Stimulated activated CD8-positive, alpha-beta memory T cell treated with anti-CD3 and anti-CD28 coated beads, Interleukin-7, amount 100 ng/mL, for 1 hour (primary cell): ENCODE measurements at places on chromosomes 3 and 15.

- no peak for DNase-seq
These were observed 27.1 kb upstream of the SKIL start for GRCh38 chr3:170330366-170330765.

DNA sequence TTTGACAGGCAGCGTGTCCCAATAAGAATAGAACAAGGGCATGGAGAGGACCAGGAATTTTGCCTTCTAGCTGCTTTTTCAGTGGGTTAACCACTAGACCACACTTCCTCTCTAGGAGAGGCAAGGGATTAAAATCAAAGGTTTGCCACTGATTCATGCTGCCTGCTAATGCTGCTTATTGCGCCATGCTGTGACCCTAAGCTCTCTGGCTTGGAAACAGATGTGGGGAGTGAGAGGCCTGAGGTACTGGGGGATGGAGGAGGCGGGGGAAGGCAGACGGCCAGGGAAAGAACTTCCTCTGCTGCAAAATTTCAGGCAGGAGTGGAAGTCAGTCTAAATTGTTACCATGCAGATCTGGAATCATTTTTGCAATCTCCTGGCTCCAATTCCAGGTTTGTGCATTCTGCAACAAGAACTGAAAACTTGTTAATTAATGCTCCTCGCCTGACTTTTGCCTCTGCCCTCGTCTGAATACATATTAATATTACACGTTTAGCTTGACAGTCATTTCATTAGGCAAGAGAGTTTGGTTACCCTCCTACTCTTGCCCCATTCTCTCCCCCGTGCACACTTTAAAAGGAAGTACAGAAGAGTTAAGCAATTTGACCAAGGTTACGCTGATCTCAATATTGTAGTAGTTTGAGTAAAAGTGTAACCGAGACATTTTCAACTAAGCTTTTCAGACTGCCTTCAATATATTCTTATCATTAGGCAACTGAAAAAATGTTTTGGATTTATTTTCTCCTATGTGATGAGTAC is 121.7 kb upstream of the SPRED1 start:
- no peak for DNase-seq

GRCh38 chr3:192570315-192570714 is 157.0 kb downstream of the FGF12 start:
- no peak for DNase-seq

DNA sequence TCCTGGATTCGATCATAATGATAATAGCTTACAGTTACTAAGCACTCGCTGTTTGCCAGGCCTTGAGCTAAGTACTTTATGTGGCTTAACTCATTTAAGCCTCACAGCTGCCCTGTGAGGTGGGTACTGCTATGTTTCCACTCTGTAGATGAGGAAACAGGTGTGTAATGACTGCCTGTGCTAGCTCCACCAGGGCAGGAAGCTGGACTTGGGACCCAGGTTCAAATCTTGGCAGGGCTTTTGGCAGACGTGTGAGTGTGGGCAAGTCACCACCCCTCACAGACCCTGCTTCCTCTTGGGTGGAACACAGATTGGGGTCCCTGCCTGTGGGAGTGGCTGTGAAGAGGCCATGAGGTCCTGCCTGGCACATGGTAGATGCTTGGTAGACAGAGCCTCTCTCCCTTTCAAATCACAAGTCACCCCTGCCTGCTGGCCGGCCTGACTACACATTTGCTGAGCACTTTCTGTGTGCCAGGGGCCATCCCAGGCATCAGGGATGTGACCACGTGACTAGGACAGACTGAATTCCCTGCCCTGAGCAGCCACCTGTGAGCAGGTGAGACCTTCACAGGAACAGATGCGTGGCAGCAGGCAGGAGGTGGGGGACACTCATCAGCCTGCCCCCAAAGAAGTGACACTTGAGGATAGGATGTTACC is 3.7 kb downstream of the EFCC1 start:
- DNase-seq: no peak

- DNase-seq: no peak
These were observed 90.7 kb downstream of the ATP8B4 start for GRCh38 chr15:50028326-50028725.

- peak; percentile 8 for DNase-seq
These were observed 788 bp upstream of the DLG1 start for GRCh38 chr3:197298945-197299854.

DNA sequence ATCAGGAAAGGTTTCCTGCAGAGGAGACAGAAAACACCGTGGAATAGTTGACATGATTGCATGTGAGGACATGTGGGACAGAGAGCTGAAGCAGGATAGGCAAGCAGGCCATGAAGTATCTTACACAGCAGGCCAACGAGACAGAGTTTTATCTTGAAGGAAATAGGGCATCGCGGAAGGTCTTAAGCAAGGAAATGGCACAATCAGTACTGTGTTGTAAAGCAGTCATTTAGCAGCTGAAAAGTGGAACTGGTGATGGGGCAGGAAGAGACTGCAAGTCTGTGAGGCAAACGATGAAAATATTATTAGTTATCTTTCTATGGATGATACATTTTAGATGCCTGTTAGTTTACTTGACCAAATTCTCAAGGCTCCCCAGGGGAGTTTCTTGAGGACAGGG is 535.1 kb downstream of the SOX2 start:
- no peak for DNase-seq

DNA sequence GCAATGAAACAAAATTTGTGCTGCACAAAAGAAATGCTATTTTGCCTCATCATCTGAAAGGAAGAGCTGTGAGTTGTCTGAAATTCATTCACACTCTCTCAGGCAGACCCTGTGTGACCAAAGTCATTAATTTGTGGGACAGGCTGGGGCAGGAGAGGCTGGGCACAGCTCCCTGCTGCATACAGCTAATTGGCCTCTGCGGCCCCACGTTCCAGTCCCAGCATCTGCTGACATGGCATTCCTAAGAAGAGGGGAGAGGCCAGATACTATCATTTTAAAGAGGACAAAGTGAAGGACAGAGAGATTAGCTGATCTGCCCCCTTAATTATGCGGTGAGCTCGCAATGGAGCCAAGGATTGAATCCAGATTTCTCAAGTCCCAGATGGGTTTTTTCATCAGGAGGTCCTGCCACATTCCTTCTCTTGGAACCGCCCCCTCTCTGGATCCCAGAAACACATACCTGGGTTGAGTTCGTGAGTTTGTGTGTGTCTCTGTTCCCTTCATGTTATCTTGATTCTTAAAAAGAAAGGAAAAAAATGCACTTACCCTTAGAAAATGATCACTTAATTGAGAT is 25.1 kb downstream of the POLR2M start:
- no peak for DNase-seq

GRCh38 chr3:115369021-115369420 is 221.9 kb upstream of the ZBTB20 start:
- DNase-seq: no peak

DNA sequence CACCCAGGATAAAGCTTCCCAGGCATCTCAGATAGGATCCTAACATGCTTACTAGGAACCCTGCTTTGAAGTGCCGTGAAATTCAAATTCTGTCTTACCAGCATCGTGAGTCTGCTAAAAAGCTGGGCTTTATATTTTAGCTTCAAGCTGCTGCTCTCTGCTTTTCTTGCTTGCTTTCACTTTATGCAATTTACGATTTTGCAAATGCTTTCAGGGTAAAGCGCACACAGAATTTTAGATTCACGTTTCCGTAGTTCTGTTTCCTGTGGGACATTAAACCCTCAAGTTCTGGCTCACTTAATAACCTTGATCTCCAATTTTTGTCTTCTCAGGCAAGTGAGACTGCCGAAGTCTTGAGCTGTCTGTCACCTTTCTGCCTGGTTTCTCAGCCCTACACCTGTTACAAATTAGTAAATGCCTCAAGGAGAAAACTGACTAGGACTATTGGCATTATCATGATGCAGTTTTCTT is 170.5 kb upstream of the TGFBR2 start:
- DNase-seq: no peak

DNA sequence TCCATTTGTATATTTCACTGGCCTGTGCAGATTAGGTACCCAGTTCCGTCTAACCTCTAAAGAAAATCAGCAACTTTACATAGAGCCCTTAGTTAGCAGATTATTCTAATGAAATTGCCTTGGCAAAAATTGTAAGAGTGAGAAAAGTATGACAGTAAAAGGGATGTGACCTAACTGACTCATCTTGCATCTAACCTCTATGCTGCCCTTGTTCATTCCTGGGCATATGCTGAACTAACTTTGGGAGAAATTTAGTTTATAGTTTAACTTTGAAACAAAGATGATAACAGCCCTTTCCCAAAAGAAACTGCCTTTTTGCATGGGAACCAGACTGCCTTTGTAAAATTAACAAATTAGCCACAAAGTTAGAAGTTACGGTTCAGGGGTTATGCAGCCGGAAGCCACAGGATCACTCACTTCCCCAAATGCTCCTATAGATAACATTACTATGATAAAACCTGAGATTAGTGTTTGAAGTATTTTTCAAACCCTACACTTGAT is 839.8 kb upstream of the ALCAM start:
- no peak for DNase-seq

GRCh38 chr15:100189319-100189718 is 152.5 kb downstream of the ADAMTS17 start:
- no peak for DNase-seq

DNA sequence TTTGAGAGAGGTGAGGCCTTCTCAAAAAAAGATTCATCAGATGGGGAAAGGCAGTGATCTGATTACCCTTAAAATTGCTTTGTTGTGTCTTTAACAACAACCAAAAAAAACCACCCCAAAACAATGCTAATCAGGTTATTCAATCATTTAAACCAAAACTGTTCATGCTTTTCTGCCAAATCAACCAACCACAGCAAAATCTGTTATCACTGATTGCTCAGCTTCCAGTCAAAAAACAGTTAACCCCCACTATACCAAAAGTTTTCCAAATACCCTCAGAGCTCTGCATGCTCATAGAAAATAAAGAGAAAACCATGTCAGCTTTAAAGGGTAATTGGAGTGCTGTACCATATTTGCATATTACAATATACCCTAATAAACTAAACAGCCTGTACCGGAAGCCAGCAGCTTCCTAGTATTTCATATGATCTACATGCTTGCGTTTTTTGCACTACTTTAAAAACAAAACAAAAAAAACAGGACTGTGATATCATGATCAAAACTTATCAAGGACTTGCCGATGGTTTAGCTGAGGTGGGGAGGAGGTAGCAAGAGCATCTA is 22.8 kb downstream of the SATB1 start:
- no peak for DNase-seq

DNA sequence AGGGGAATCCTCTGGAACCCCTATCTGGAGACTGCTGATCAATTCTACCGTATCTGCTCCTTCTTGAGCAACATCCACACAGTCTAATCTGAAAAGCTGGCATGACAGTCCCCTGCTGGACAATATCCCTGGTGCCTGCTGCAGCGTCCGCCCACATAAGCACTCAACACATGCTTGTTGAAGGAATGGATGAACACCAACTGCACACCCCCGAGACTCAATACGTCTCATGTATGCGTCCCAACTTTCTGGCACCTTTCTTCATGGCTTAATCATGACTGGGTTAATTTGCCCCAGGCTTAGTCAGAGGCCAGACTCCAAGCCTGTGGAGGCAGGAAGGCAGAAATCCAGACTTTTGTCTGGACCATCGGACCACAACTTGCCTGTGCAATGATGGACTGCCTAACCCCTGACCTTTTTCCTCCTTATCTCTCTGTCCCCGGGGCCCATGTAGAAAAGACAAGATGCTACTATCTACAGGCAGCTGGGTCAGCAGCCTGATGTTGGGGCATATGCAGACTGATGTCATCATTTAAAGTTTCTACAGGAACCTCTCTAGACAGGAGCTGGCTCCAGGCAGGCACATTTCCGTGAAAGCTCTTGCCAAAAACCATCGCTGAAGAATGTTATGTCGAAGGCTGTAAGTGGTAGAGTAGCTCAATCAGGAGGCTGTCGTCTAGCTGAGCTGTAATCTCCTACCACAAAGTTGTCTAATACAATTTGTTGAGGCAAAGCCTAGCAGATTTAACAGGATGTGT is 114.1 kb upstream of the TPM1 start:
- DNase-seq: no peak

GRCh38 chr3:115698851-115699591 is 75.7 kb downstream of the GAP43 start:
- no peak for DNase-seq

DNA sequence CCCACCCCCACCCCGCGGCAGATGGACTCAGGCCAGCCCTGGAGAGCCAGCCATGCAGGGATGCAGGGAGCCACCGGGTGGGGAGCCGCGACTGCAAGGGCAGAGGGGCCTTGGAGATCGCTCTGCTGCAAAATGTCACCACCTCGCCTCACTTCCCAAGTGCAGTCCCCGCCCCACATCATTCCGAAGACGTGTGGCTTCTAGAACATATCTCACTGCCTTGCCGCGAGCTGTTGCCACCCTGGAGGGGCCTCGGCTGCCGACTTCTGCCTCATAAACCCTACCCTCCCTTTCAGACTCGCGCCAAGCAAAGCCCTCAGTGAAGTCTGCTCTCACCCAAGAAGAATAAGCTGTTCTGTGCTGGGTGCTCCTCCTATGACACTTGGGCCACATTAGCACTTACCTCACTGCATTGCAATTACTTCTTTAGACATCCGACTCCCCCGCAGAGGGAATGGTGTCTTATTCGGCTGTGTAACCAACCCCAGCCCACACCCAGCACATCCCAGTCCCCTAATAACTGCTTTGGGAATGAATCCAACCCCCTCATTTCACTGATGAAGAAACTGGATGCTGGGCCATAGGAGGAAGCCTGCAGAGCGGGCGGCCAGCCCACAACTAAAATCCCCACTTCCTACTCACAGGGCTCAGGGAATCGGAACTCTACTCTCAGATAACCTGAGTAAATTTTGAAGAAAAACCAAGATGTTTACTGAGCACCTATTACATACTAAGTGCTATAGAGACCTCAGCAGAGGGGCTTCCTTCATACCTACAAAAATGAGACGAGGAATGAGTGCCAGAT is 8.6 kb downstream of the TLE3 start:
- no peak for DNase-seq

DNA sequence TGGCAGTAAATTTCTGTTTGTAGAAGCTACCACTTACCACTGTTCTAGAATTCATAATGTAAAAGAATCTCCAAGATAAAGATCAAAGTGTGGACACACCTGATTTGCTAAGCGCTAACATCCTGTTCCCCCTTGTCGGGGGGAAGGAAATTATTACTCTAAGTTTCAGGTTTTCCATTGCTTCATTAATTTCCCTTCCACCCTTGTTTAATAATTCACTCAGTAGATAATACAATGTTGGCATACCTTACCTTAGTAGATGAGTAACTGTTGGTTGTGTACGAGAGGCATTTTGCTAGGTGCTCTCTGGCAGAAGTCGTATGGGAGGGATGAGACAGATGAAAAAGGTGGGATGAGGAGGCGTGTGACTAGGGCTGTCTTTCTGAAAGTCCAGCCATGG is 641.2 kb upstream of the ARRDC4 start:
- DNase-seq: no peak
